Transverse colon (tissue), 4 donors: ENCODE measurements at places on chromosomes 5 and 9.

GRCh38 chr5:73464016-73464745, 15.6 kb upstream of the FOXD1 start:
- DNase-seq, result no peak

DNA sequence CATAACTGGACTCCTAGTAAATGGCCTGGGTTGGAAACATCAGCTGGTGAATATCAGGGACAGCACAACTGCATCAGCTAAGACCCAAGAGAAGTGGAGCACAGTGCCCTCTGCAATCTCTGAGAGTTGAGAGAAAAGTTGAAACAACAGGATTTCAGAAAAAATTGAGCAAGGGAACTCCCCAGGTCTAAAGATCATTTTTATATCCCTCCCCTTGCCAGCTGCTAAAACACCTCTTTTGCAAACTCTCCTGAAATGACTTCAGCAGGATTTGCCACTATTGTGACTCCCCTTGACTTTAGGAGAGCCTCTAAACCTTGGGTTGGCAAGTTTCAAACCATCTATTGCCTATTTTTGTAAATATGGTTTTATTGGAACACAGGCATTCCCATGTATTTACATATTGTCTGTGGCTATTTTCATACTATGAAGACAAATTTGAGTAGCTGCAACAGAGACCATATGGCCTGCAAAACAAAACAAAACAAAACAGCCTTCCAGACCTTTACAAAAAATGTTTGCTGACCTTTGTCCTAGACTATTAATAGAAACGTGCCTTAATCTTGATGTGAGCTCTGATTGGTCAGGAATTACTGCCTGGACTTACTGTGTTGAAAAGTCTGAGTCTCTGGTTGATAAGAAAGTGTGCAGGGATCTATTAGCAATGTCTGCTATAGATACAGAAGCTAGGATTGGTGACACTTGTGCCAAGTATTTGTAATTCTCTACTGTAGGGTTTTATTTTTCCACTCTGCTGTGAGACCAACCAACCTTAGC, 37.7 kb upstream of the PLPPR1 start:
- DNase-seq, result no peak

DNA sequence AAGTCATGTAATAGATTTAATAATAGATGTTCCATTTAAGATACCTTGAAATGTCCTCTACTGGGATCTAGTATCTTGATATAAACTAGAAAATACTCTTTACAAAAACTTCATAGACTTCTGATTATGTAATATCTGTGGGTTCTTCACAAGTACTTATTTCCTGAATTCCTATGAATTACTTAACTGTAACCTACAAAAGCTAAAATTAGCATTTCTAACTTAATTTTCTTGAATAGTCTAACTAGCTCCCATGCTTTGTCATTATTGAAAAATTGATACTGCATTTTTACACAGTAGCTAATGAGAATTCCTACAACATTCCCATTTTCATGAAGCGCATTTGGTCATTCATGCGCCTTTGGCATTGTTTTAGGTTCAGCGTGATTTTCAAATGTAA, 1828.2 kb downstream of the MAT2B start:
- no peak for DNase-seq

GRCh38 chr5:150653145-150653761, 7.8 kb upstream of the MYOZ3 start:
- no peak for DNase-seq

GRCh38 chr9:112327718-112328450, 5.5 kb downstream of the PTBP3 start:
- no peak for DNase-seq

DNA sequence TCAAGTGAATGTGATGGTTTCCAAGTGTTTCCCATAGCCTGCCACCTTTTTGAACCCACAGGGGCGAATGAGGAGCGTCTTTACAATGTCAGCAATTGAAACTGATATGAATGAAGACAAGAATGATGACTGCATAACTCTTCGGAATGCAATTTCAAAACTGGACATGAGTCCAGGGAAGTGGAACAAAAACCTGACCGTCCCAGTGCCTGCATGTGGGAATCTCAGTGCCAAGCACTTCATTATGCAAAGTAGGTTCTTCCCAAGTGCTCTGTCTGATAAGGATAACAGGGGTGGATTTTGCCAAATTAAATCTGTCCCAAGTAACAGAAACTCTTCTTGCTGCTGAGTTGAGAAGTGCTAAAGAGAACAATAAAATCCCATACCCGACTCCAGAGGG, 243.8 kb upstream of the ADAMTS16 start:
- DNase-seq, result no peak

GRCh38 chr5:133192716-133193115, 140.9 kb downstream of the HSPA4 start:
- no peak for DNase-seq

DNA sequence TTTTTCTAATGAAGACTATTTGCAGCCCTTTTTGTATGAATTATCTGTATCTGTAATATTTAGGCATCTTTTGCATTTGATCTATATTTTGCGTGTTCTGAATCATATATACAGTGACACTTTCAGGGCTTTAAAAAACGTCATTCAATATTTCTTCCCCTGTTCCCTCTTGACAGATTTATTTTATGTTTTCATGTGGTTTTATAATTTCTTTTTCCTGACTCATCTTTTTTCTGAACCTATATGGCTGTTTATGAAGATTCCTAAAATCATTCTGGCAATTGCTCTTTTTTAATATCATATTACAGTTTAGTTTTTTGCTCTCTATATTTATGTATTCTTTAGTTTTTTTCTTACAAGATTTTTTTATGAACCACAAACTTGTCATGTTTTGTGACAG, 67.6 kb downstream of the SMARCA2 start:
- DNase-seq, result no peak

DNA sequence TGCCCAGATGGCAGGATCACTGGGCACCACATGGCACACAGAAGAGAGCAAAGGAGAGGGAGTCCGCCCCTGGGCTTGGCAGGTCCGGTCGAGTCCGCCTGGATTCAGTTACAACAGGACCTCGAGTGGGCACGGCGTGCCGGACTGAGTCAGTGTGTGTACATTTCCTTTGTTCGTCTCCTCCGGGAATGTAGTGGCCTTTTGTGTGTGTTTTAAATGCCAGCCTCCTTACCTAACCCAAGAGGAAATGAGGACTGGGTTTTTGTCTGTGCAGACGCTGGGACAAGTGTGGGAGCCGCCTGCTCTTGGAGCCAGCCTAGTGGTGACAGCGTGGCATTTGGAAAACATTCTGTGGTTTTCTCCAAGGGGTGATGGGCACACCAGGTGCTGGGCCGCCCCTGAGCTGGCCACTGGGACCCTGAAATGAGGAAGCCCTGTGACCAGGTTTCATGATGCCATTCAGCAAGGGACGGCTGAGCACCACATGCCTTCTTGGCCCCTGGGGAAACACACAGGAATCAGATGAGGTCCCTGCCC, 9.6 kb downstream of the NEK6 start:
- peak; percentile 73 for DNase-seq

GRCh38 chr5:159854916-159855315, 61.4 kb upstream of the ADRA1B start:
- no peak for DNase-seq

- DNase-seq, result no peak
These were observed 21.0 kb downstream of the LSM11 start for GRCh38 chr5:157764531-157764930.

GRCh38 chr9:12194731-12195130, 498.5 kb upstream of the TYRP1 start:
- DNase-seq, result no peak

DNA sequence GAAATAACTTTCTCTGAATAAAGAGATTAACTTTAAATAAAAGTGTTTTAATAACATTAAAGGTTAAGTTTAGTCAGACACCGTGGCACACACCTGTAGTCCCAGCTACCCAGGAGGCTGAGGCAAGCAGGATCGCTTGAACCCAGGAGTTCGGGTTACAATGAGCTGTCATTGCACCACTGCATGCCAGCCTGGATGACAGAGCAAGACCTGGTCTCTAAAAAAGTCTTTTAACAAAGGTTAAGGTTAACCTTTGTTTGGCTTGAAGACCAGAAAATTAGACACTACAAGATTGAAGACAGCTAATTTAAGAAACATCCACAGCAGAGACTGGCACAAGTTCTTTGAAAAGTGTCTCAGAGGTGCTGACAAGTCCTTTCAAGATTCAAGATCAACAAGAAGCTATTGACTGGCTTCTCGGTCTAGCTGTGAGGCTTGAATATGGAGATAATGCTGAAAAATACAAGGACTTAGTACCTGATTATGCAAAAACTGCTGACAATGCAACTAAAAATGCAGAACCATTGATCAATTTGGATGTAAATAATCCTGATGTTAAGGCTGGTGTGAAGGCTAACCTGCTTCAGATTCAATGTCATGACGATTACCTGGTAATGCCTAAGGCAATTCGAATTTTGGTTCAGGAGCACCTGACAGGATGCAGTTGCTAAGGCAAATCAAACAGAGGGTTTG, 48.8 kb downstream of the FAM81B start:
- no peak for DNase-seq

DNA sequence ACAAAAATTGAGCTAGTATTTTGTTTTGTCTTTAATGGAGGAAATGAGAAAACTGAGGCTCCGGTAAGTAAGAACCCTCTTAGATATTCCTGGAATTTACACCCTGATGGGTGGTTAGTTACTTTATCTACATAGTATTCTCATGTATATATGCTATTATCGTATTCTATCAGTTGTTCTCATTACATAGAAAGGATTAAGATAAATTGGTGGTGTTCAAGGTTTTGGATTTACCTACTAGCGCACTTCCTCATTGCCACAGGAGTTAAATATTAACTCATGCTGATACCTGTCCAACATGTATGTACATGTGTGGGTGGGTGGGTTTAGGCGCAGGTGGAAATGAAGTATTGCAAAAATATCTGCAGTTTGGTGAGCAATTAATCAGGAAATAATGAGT, 61.1 kb upstream of the IFNE start:
- no peak for DNase-seq

DNA sequence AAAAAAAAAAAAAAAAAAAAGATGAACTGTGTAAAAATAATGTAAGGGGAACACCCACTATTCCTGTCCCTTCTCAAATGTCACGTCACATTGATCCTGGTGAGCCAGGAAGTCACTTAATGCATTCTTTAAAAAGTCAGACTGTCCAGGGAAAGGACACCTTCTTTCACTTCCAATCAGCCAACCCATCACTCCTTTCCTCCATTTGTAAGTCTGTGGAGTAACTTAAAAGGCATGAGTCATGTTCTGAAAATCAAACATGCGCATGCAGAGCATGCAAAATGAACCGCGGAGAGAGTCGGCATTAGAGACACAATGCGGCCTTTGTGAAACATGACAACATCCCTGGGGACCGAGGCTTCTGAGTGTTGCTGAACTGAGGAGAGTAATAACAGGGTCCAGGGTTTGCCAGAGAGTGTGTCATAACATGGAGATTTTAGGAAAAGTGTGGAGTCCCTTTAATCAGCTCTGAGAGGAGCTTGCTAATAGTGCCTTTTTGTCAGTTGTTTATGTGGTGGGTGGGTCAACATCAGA, 77.6 kb upstream of the SEMA6A start:
- DNase-seq, result no peak

DNA sequence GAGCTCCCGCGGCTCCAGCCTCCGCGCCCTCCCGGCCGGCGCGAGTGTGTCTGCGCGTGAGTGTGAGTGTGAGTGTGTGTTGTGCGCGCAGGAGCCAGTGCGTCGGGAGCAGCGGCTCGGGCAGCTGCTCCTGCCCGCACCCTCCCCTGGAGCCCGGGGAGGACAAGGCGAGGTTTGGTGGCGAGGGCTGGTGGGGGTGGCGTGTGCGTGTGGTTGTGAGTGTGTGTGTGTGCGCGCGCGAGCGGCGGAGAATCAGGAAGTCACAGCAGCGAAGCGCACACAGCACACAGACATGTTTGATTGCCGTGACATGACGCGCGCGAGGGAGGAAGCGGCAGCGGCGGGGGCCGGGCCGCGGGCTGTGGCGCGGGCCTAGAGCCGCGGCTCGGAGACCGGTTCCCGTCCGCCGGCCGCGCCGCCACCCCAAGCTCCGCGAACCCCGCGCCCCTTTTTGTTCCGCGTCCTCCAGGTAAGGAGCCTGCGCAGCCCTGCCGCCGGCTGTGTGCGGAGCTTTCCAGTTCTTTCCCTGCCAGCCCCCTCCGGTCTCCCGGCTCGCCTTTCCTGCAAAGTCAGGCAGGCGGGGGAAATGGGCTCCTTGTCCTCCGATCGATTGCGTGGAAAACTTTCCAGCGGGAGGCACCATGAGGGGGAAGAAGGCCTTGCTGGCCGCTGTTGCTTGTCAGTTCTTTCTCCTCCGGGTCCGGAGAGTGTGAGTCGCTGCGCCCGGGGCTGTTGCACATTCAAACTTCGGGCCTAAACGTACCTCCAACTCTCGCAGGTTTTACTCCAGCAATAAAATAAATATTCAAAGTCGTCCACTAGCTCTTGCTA, 2.4 kb downstream of the SMARCA2 start:
- DNase-seq, result peak; percentile 81

- no peak for DNase-seq
These were observed 14.3 kb downstream of the HMGCR start for GRCh38 chr5:75351139-75351926.

DNA sequence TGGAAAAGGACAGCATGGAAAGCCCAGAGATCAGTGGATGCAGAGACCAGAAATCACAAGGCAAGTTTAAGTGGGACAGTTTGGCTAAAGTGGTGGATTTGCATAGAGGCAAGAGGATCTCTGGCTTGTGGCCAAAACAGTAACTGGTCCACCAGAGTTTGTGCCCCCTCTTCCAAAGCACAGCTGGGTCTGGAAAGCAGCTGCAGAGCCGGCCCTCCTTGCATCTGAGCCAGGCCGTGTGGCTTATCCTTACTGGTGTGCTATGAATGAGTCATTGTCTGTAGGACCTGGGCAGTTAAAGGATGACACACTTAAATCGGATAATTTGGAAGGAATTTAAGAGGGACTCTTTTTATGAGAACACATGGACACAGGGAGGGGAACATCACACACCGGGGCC, 146.6 kb downstream of the PIP5K1B start:
- no peak for DNase-seq

- DNase-seq, result no peak
These were observed 11.5 kb downstream of the GFPT2 start for GRCh38 chr5:180341595-180341994.

GRCh38 chr5:122081541-122081940, 3.5 kb upstream of the LOX start:
- DNase-seq, result no peak

- no peak for DNase-seq
These were observed 223.0 kb upstream of the MPDZ start for GRCh38 chr9:13502484-13502883.

- DNase-seq, result no peak
These were observed 163.4 kb downstream of the GHR start for GRCh38 chr5:42586625-42587024.

GRCh38 chr9:106745457-106745856, 117.5 kb upstream of the ZNF462 start:
- DNase-seq, result no peak

GRCh38 chr5:16737620-16738364, 121.0 kb upstream of the RETREG1 start:
- DNase-seq, result peak; percentile 52

DNA sequence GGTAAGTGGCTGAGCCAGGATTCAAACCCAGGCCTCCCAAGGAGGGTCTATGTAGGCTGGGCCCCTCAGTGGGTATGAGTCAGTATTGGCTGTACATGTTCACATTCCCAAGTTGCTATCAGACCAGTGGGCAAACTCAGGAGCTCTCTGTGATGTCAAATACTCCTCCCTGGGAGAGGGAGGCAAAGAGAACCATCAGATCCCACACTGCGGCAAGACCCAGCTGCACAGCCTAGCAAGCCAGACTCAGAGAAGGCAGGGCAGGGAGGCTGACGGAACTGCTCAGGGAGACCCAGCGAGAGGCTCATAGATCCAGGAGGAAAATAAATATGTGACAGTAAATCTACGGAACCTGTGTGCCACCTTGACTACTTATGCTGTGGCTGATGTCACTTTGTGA, 42.6 kb upstream of the SAP30L start:
- DNase-seq, result no peak
